Progenitor cell of endocrine pancreas (in vitro differentiated cells): ENCODE measurements at places on chromosomes 1 and 21.

GRCh38 chr1:26110731-26111529 is 694 bp upstream of the PDIK1L start:
- H3K36me3 ChIP-seq: peaks cover 3% of the 10 kb centered on the region
- peak overlapping the region; percentile 96 for H3K27ac ChIP-seq
- peak; percentile 80 for DNase-seq
- H3K4me1 ChIP-seq: peaks cover 17% of the 10 kb centered on the region

DNA sequence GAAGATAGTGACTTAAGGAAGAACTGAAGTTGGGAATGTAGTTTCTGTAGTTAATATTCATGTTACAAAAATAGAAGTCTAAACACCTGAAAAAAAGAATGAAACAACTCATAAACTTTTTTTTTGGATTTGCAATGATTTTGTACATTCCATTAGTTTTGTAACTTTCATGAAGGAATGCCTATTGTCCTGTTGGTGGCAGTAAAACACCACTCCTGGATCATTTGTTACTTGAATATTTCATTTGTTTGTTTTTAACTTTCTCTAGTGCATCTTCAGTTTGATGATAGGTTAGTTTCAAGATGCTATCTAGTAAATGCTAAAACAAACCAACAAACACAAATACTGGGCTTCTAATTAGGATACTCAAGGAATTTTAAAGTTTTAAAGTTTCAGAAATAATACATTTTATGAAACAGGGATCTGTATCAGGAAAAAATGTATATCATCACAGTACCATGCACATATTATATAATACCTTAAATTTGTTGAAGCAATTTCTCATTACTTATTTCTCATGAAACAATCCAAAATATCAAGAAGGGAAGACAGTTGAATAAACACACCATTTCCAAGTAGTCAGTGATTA is 229.7 kb upstream of the CACYBP start:
- DNase-seq: no peak
- H3K4me3 ChIP-seq: no peak overlapping the region
- H3K36me3 ChIP-seq: no peaks in the 10 kb centered on the region
- no peaks in the 10 kb centered on the region for H3K27me3 ChIP-seq
- no peak overlapping the region for H3K27ac ChIP-seq
- peaks cover 7% of the 10 kb centered on the region for H3K4me1 ChIP-seq

- no peaks in the 10 kb centered on the region for H3K4me1 ChIP-seq
- H3K27ac ChIP-seq: no peak overlapping the region
- H3K4me3 ChIP-seq: no peak overlapping the region
- DNase-seq: no peak
Measured at GRCh38 chr1:98222706-98223105, 301.9 kb upstream of the DPYD start.

DNA sequence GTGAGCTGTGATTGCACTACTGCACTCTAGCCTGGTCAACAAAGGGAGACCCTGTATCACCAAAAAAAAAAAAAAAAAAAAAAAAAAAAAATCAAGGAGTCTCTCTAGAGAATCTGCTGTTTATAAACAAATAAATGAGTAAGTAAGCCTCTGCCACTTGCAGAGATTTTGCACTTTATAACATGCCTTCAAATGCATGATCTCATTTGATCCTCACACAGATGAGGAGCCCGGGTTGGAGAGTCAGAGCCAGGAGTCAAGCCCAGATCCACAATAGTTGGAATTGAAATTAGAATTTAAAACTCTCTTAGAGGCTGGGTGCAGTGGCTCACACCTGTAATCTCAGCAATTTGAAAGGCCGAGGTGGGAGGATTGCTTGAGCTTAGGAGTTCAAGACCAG is 4.0 kb downstream of the PRELP start:
- H3K36me3 ChIP-seq: no peaks in the 10 kb centered on the region
- no peak overlapping the region for H3K4me3 ChIP-seq
- H3K27me3 ChIP-seq: peaks cover 10% of the 10 kb centered on the region
- no peak for DNase-seq
- H3K27ac ChIP-seq: no peak overlapping the region

DNA sequence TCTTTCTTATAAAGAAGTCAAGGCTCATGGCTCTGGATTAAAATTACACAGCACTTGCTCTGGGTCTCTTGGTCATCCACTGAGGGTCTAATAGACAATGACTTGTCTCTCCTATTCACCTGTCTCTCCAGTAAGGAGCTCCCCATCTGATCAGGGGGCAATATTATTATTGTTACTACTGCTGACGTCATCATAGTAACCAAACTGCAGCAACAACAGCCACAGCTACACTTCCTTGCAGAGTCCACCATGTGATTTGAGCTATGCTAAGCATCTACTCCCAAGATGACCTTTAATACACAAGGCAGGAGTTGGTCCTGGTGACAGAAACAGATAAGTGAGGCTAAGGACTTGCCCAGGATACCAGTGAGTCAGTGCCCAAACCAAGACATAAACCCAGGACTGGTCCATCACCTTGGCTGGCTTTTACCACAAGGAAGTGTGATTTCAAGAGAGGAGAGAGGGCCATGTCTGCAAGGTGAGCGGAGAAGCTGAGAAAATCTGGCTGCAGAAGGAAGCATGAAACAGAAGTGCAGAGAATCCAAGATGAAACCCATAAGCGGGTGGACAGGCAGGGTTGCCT is 602.5 kb downstream of the PTPRU start:
- H3K27ac ChIP-seq: no peak overlapping the region
- H3K4me3 ChIP-seq: no peak overlapping the region
- no peaks in the 10 kb centered on the region for H3K36me3 ChIP-seq
- no peak for DNase-seq

DNA sequence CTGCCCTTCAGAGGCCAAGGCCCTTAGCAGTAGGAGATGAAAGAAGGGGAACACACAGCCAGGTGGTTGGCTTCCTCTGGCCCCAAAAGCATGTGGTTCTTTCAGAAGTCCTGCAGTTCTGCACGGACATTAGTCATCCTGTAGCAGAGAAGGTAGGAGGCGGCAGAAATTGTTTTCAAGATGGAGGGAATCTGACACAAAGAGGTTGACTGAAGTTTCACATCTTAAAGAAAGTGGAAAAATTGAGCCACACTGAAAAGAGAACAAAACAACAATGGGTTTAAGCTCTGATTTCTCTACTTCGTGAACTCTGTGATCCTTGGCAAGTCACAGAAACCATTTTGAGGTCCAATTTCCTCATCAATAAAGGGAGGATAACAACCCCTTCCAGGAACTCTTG is 125.3 kb upstream of the DNAH14 start:
- no peaks in the 10 kb centered on the region for H3K36me3 ChIP-seq
- no peaks in the 10 kb centered on the region for H3K27me3 ChIP-seq
- no peak overlapping the region for H3K4me3 ChIP-seq
- H3K27ac ChIP-seq: no peak overlapping the region
- no peaks in the 10 kb centered on the region for H3K4me1 ChIP-seq
- no peak for DNase-seq

DNA sequence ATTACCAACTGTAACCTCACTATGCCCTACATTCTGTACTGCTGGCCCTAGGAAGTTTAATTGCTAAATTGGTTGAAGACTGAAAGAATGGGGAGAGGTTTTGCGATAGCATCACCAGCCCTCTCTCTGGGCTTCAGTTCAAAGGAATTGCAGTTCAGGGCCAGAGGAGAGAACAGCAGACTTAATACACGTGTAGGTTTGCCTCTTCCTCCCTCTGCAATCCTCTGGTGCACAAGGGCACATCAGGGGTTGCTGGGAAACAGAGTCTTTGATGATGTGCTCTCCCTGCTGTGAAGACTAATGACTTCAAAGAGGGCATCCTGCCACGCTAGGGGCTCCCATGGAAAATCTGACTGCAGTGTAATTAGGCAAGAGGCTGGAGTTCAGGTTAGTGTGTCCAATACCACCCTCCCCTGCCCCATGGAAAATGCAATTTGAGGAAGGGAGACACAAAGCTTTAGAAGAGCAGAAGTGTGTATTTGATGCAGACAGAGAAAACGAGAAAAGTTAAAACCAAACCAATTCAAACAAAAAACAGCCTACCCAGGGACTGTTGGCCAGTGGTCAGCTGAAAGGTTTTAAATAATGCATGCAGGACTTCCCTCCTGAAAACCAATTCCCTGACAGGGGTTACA is 167.9 kb downstream of the ASTN1 start:
- no peak overlapping the region for H3K4me3 ChIP-seq
- no peak overlapping the region for H3K27ac ChIP-seq
- peaks cover 3% of the 10 kb centered on the region for H3K27me3 ChIP-seq
- DNase-seq: no peak
- peaks cover 5% of the 10 kb centered on the region for H3K4me1 ChIP-seq
- H3K36me3 ChIP-seq: no peaks in the 10 kb centered on the region

DNA sequence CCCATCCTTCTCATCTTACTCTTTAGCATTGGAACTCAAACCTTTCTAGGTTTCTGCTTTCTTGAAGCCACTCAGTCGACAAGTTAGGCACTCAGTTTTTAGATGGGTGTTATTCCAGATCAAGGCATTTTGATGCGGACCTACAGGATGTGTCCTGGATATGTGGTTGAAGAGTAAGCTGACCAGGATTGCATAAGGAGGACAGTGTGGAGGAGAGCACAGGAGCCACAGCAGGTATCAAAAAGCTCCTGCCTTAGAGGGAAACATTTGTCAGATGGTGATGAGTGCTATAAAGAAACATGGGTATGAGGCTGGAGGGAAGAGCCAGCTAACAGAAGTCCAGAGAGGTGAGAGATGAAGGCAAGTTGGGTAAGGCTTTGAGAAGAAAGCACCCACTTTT is 33.9 kb upstream of the OPRD1 start:
- H3K36me3 ChIP-seq: no peaks in the 10 kb centered on the region
- no peaks in the 10 kb centered on the region for H3K27me3 ChIP-seq
- H3K4me3 ChIP-seq: no peak overlapping the region
- DNase-seq: no peak
- H3K27ac ChIP-seq: no peak overlapping the region
- H3K4me1 ChIP-seq: peaks cover 9% of the 10 kb centered on the region

- H3K27ac ChIP-seq: peak overlapping the region; percentile 13
- no peaks in the 10 kb centered on the region for H3K4me1 ChIP-seq
- H3K4me3 ChIP-seq: no peak overlapping the region
- no peak for DNase-seq
- peaks cover 45% of the 10 kb centered on the region for H3K27me3 ChIP-seq
Measured at GRCh38 chr1:54973205-54973921, 7.1 kb upstream of the TMEM61 start.

- no peak overlapping the region for H3K27ac ChIP-seq
- DNase-seq: no peak
- H3K4me1 ChIP-seq: no peaks in the 10 kb centered on the region
Measured at GRCh38 chr1:207417076-207417475, 37.1 kb upstream of the CR2 start.

DNA sequence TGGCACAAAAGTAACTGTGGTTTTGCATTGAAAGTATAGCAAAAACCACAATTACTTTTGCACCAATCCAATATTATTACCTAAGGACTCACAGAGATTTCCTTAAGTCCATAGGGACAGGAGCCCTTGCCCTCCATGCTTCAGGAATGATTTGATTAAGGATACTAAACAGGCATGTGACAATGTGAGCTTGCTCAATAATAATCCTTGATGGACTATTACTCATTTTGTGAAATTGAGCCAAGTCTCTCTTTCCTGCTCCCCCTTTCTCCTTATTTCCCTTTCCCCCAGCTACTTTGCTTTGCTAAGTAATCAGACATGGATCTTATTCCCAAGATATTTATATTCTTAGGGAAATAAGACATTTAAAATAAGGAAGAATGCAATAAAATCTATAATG is 21.6 kb upstream of the RGL1 start:
- H3K27me3 ChIP-seq: no peaks in the 10 kb centered on the region
- peaks cover 2% of the 10 kb centered on the region for H3K4me1 ChIP-seq
- H3K36me3 ChIP-seq: no peaks in the 10 kb centered on the region
- no peak overlapping the region for H3K27ac ChIP-seq

DNA sequence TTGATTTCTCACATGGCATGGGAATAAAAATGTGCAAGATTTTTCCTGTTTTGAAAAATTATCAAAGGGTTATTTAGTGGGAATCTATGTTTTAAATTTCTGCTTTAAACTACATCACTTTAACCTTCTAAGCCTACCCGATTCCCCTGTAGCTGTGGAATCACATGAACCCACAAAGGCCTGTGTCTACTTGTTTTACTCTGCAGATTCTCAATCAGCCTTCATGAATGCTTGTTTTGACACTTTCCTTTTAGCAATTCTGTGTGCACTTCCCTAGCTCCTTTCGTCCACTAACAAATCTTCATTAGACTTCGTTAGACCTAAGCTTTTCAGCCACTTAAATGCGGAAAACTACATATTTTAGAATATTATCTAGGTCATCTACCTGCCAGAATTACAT is 56.0 kb upstream of the C1orf21 start:
- H3K4me1 ChIP-seq: no peaks in the 10 kb centered on the region
- no peak for DNase-seq
- H3K4me3 ChIP-seq: no peak overlapping the region
- H3K36me3 ChIP-seq: no peaks in the 10 kb centered on the region
- H3K27ac ChIP-seq: no peak overlapping the region

GRCh38 chr1:30272277-30273020 is 450.9 kb downstream of the MATN1 start:
- H3K27me3 ChIP-seq: peaks cover 16% of the 10 kb centered on the region
- no peak for DNase-seq
- H3K27ac ChIP-seq: no peak overlapping the region
- H3K4me1 ChIP-seq: no peaks in the 10 kb centered on the region
- H3K4me3 ChIP-seq: no peak overlapping the region

GRCh38 chr1:109793486-109794318 is 30.0 kb upstream of the EPS8L3 start:
- no peak for DNase-seq
- peak overlapping the region; percentile 69 for H3K27ac ChIP-seq
- no peaks in the 10 kb centered on the region for H3K36me3 ChIP-seq
- H3K27me3 ChIP-seq: no peaks in the 10 kb centered on the region

GRCh38 chr1:99758073-99758511 is 8.3 kb downstream of the FRRS1 start:
- no peak overlapping the region for H3K27ac ChIP-seq
- no peak overlapping the region for H3K4me3 ChIP-seq
- H3K27me3 ChIP-seq: no peaks in the 10 kb centered on the region
- H3K4me1 ChIP-seq: peaks cover 16% of the 10 kb centered on the region
- DNase-seq: no peak
- H3K36me3 ChIP-seq: peaks cover 2% of the 10 kb centered on the region

GRCh38 chr1:100542285-100542684 is 4.3 kb downstream of the GPR88 start:
- H3K36me3 ChIP-seq: no peaks in the 10 kb centered on the region
- no peak for DNase-seq
- H3K27ac ChIP-seq: no peak overlapping the region
- H3K4me3 ChIP-seq: no peak overlapping the region
- H3K27me3 ChIP-seq: peaks cover 46% of the 10 kb centered on the region

DNA sequence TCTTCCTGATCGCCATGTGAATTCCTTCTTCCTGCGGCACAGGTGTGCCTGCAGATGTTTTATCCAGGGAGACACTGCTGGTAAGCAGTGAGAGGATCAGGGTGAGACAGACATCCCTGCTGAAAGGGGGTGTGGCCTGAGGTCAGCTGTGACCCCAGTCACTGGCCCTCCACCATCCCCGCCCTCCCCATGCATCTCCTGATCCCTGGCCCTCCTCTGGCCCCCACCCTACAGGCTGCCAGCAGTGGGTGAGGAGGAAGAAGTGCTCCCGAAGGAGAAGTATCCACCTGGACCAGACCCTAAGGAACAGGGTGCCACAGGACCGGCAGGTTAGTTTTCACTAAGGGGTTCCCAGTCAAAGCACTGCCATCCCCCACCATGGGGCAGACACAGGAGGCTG is 85.3 kb downstream of the GLIS1 start:
- H3K4me1 ChIP-seq: peaks cover 4% of the 10 kb centered on the region
- no peak overlapping the region for H3K4me3 ChIP-seq
- H3K27me3 ChIP-seq: peaks cover 35% of the 10 kb centered on the region
- no peak overlapping the region for H3K27ac ChIP-seq
- DNase-seq: no peak
- no peaks in the 10 kb centered on the region for H3K36me3 ChIP-seq

GRCh38 chr1:200042119-200042551 is 14.6 kb downstream of the NR5A2 start:
- peak overlapping the region; percentile 84 for H3K4me3 ChIP-seq
- peaks cover 37% of the 10 kb centered on the region for H3K4me1 ChIP-seq
- H3K27me3 ChIP-seq: peaks cover 48% of the 10 kb centered on the region
- peak overlapping the region; percentile 65 for H3K27ac ChIP-seq
- DNase-seq: no peak
